Stimulated activated CD4-positive, alpha-beta T cell treated with anti-CD3 and anti-CD28 coated beads, Interleukin-1b, Interleukin-23, amount 100 ng/mL, for 48 hours (primary cell): ENCODE measurements at places on chromosomes 16 and 17.
A peak's percentile ranks its signal among the peaks of the same experiment; 100 is the strongest.

- no peak for DNase-seq
Measured at GRCh38 chr16:26747760-26748159, 319.0 kb upstream of the C16orf82 start.

DNA sequence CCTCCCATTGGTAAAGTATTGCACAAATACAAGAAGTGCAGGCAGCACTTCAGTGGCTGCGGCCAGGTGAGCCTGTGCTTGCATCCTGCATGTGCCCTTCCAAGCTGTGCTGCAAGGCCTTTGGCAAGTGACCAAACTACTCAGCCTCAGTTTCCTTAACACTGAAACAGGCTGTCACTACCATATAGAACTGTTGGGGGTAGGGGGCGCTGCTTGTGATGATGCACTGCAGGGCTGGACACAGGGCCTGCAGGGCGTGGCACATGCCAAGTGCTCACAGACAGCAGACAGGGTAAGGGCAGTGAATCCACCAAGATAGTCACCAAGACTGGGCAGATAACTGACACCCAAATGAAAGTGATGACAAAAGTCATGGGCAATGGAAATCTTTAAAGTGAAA, 65.6 kb upstream of the SREBF1 start:
- no peak for DNase-seq

DNA sequence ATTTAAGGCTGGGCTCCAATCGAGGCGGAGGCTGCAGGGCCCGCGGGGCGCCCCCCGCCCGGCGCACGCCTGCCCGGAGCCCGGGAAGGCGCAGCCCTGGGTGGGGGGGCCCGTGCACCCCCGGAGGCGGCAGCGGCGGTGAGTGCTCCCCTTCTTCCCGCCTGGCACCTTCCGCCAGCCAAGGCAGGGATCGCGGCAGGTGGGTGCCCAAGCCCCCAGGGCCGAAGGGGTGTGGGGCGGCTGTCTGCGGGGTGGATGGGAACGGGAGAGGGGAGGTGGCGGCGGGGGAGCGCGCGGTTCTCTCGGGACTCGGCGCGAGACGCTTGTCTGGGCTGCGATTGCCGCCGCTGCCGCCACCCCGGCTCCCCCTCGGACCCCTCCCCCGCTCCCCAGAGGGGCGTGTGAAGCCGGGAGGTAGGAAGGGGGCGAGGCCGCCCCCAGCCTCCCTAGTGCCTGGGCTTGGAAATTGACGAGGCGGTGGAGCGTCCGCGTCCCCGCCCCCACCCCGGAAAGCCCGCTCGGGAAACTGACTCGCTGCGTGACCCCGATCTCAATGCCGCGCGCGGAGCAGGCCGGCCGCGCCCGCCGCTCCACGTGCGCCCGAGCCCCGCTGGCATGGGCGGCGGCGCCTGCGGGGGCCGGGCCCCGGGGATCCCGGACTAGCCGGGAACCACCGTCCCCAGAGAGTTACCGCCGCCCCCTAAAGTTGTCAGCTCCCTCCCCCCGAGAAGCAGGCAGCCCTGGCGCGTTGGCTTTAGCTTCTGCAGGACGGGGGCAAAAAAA, 231.5 kb downstream of the MRTFB start:
- no peak for DNase-seq

DNA sequence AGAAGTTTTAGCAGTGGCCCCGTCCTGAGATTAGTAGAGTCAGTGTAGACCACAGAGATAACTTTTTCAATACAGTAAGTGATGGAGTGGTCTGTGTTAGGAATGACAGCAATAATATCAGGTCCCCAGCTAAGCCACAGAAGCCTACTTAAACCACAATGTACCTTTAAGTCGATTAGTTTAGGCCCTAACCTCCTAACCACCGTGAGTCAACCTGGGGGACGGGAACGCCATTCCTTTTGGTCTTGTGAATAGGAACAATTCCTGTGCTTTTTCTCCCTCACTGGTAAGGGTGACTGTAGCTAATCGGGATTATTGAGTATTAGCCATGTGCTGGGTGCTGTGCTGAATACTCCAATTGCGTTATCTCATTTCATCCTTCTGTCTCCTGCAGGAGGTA, 14.0 kb downstream of the YPEL2 start:
- no peak for DNase-seq

DNA sequence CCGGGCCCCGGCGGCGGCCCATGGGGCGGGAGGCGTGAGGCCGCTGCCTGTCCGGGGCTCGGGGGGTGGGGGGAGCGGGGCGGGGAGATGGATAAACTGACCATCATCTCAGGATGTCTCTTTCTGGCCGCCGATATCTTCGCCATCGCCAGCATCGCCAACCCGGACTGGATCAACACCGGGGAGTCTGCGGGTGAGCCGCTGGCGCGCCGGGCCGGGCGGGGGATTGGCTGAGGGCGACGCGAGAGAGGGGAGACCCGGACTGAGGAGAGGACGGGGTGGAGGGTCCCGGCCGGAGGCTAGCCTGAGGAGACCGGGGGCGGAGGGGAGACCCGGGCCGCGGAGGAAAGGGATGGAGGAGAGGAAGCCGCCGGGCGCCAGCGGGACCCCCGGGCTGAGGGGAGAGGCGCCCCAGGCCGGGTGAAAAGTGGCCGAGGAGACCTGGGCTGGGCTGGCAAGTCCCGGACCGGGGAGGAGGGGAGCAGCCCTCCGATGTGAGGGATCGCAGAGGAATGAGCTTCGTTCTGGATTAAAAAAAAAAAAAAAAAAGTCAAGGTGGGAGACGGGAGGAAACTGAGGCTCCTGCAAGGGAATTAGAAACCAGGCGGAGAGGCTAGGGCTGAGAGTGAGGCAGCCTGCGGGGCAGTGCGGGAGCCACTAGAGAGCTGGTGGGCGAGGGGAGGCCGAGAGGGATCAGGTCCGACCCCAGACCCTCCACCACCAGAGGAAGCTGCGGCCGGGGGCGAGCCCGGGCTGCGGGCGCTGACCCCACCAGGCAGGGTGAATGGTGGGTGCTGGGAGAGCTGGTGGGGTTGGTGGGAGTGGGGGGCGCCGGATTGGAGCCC, 526 bp downstream of the MOSMO start:
- peak; percentile 6 for DNase-seq

GRCh38 chr16:12315330-12316136, 339.0 kb downstream of the SNX29 start:
- DNase-seq = no peak

DNA sequence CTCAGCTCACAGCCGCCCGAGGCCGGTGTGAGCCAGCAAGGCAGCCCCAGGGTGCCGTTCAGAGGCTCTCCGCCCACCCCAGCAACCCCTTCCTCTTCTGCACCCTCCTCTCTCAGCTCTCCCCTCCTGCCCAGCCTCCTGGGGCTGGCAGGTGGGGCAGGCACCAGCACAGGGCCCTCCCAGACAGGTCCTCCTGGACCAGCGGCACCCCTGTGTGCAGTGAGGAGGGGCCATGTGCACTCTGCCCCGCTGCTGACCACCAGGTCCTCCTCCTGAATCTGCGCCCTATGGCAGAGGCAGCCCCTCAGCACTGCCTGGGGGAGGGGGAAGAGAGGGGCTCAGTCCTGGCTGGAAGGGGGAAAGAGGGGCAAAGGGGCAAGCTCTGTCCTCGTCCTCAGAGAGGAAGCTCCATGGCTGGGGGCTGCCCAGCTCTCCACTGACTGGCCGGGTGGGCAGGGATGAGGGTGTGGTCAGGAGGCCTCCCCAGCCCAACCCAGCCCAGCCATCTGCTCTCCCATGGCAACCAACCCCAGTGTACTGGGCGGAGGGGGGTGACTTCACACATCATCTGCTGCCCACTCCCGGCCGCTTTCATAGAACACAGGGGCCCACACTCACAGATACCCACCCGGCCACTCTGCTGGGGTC, 5.4 kb upstream of the BCAR1 start:
- DNase-seq = no peak

DNA sequence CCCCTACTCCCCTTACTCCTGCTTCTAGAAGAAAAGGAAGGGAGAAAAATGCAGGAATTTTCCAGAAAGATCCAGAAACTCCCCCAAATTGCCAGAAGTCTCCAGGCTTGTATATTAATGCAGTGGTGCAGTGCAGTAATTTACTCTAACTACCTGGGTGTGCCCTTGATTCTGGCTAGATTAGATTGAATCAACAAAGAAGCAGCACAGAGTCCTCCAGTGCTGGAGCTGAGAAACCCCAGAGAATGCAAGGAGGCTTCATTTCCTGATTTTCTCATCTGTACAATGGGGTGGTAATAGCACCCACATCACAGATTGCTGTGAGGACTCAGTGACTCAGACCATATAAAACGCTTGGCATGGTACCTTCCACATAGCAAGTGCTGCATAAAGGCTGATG, 247.3 kb upstream of the RPL38 start:
- DNase-seq = no peak

DNA sequence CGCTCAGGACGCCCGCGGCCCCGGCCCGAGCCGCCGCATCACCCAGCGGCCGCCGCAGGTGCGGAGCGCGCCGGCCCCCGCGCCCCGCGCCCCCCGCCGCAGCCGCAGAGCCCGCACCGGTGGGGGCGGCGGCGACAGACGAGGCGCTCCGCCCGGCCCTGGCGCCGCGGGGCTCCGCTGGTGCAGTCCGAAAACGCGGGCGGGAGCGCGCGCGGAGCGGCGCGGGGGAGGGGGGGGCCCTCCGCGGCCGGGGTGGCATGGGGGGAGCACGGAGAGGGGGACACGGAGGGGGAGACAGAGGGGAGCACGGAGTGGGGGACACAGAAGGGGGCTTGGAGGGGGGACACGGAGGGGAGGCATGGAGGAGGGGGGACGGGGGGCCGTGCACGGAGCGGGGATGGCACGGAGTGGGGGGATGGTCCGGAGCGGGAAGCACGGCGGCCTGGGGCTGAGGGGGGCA, at the start of gene AATK:
Gene AATK, minus strand, starts transcription at position 189 of the 460 bp plus-strand sequence. CDS start 229 bp downstream, outside the sequence.
- DNase-seq = no peak

DNA sequence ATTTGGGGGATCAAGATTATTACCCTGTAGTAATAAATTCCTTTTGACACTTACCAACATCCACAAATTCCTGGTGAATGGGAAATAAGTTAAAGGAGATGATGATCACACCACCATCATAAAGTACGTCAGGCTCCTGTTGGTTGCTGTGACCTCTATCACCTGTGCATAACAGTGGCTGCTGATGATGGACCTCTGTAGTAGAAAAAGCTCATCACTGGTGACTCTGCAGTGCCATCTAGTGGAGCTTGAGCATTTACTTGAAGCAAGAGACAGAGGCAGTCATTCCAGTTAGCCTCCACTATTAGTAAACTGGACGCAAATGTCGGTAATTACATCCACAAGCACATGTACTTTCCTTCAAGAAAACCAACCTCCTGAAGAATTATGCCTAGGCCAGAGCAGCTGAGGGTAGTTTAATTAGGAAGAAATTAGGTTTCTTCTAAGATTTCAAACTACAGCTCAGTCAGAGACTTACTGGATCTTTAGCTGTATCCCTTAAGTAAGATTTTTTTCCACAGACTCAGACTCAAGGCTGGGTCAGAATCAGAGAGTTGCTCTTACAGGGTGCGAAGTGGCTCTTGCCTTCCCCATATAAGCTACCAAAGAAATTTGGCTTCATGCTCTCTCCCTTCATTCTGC, 39.3 kb downstream of the CYB561 start:
- peak; percentile 69 for DNase-seq

- DNase-seq = peak; percentile 49
Measured at GRCh38 chr17:19237389-19238166, 412 bp downstream of the EPN2 start.

DNA sequence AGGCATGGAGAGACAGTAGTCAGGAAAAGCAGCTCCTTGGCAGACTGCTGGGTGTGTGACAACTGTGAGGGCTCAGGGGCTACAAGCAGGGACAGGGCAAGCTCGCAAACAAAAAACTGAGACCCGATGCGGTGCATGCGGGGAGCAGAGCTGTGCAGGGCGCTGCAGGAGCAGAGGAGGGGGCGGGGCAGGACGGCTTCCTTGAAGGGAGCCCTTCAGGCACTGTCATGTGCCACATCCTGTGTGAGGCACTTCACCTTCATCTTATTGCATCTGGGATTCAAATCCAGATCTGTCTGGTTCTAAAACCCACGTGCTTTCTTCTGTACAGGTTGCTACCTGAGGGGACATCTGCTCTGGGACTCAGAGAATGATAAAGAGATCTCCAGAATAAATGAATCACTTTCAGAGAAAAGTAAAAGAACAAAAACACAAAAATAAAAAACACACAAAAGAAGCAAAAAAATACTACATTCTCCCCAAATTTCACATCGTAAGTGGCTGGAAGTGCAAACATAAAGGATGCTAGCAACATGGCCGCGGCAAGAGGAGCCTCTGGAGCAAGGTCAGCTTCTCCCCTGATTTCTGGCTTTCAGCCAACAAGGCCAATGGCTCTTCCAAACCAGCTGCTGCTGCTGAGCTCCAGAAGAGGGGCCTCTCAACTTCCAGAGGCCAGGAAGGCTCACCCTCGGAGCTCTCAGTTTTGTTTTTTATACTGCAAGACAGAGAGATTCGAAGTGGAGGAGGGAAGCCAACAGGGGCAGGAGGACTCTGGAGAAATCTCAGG, 14.2 kb downstream of the LYRM9 start:
- peak; percentile 40 for DNase-seq

DNA sequence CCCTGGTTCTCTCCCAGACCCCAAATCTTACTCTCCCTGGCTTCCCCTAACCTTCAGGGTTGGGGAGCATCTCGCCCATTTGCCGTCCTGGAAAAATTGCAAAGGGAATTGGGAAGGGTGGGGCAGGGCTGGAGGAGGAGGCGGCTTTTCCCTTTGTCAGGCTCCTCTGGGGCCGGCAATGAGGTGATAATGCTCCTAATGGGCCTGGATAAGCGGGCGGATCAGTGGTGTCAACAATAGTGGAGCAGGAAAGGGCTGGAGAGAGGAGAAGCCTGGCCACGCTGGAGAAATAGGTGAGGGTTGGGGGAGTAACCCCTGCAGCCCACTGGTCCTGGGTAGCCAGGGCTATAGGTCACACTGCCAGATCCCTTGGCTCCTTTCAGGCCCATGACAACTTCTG, 12.3 kb downstream of the SCN4A start:
- no peak for DNase-seq

GRCh38 chr16:54856871-54857270, 73.8 kb upstream of the IRX5 start:
- DNase-seq = no peak

- no peak for DNase-seq
Measured at GRCh38 chr17:65529761-65530522, 31.5 kb downstream of the AXIN2 start.
